Skeletal muscle cell (primary cell): ENCODE measurements at places on chromosomes 13 and 19.
A peak's percentile ranks its signal among the peaks of the same experiment; 100 is the strongest.

GRCh38 chr13:27635266-27635665 is 13.6 kb downstream of the POLR1D start:
- DNase-seq: no peak

DNA sequence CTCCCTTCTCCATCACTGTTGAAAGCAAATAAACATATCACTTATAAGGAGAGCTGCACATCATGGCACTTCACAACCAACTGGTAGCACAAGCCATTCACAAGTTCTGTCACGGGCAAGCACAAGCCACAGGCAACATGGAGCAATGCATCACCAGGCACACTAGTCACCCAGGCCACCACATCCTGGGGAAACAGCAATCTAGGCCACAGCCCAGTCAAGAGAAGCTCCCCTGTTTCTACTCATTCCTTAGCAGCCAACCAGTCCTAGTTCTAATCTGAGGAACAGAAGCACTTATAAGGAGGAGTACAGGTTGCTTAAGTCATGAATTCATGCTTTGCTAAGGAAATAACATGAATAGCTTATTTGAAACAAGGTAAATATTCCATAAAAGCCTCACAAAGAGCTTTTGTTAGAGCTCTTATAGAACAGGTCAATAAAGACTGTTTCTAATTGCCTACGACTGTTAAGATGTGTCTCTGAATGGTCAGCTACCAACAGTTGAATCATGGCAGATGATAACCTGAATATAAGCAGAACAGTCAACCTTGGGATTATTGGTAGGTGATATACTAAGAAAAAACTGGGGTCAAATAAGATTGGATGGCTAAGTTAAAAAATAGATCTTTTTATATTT is 169.0 kb downstream of the TBC1D4 start:
- no peak for DNase-seq

DNA sequence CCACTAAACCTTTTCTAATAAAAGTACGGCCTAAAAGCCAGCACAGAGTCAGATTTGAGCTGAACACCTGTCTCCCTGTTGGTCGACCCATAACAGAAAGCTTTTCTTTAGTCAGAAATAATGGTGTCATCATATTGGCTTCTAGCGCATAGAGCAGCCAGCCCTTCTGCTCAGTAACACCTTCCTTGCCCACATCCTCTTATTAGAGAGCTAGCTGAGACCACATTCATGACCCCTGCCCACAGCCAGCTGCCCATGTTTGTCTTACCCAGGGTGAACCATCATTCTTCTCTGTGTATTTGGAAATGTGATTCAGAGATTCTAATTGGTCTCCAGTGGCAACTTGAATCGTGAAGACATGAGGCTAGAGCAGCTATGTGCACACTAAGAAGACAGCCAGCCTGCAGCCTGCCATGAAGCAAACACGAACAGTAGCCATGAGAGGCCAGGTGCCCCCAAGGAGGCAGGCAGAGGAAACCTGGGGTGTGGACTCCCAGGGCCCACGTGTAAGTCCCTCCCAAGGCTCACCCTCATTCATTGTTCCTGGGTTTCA is 82.3 kb upstream of the PDCD5 start:
- peak; percentile 25 for DNase-seq

DNA sequence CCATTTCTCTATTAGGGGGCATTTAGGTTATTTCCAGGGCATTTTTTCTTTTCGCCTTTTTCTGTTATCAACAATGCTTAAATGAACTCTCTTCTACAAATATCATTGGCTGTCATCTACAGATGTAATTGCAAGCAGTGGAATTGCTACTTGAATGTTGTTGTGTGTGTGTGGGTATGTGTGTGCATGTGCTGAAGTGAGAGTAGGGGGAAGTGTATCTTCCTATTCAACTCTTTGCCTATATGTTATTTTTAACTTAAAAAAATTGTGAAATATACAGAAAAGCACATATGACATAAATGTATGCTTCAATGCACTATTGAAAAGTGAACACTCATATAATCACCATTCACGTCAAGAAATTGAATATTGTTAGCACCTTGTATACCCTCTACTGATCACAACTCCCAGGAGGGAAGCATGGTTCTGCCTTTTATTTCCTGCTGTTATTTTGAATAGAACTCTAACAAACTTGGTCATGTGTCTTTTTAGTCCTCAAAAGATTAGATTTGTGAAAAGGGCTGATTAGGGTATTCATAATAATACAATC is 24.7 kb downstream of the WDFY2 start:
- no peak for DNase-seq

GRCh38 chr13:110396913-110397381 is 89.9 kb downstream of the COL4A2 start:
- peak; percentile 100 for DNase-seq

DNA sequence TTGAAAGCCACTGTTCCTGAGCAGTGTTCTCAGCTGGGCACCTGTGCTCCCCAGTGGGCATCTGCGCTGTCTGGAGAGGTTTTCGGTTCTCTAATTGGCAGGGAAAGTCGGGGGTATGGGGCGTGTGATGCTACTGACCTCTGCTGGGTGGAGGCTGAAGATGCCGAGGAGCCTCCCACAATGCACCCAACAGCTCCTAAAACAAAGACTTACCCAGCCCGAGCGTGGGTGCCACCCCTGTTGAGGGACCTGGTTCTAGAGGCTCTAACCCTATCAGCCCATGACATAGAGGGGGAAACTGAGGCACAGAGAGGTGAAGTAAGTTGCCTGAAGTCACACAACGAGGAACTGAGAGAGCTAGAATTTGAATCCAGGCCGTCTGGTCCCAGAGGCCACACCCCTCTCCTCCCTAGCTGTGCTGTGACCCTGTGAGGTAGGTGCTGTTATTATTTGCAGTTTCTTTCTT is 2.3 kb downstream of the SPACA4 start:
- no peak for DNase-seq
